ENCODE measurements at places on chromosomes 5 and 9. TPM values are rescaled to one million over a fixed set of nuclear protein-coding genes. Genes with fewer than 3 reads are reported as not detected.

PCDHB2 gene
- polyA plus RNA-seq, result 7.5 TPM

GRCh38 chr5:137037848-137038247 is 461.3 kb downstream of the SPOCK1 start:
- DNase-seq, result no peak

DNA sequence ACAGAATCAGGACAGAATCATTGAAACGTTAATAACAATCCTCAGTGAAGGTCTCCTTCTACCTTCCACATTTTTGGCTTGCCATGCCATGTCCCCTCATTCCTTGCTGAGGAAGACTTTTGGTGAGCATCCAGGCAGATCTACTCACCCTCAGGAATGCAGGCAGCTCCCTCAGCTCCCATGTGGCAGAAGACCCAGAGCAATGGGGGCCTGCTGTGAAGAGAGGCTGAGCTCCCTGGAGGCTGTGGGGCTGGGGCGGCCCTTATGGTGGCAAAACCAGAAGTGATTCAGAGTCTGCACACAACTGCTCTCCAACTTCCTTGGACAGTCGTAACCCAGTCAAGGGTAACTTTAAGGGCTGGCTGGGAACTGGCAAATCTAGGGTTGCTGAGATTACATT is 247.2 kb upstream of the EFNA5 start:
- no peak for DNase-seq

C9 gene
- polyA plus RNA-seq, result 0.15 TPM

FGF1 gene
- 1.6 TPM for polyA plus RNA-seq

- DNase-seq, result no peak
Observed at GRCh38 chr5:142587354-142587965, 98.4 kb downstream of the FGF1 start.

DNA sequence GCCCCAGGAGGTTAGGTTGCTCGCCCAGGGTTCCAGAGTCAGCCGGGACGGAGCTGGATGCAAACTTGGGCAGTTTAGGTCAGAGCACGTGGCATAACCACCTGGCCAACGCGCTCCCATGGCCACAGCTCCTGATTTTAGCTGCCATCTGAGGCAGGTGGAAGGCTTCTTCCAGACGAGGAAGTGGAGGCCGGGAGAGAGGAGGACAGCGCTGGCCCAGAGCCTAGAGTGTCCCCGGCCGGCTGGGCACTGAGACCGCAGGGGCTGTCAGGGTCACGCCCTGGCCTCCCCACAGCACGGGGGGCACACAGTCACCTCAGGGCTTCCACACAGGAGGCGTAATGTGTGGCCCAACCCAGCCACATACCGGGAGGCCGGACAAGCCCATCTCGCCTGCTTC is 16.1 kb upstream of the PHYKPL start:
- no peak for DNase-seq

- DNase-seq, result no peak
Observed at GRCh38 chr5:88743231-88743834, 139.7 kb downstream of the MEF2C start.

CLTB gene
- 37.7 TPM for polyA plus RNA-seq

MLANA gene
- polyA plus RNA-seq, result 1.1 TPM

GRCh38 chr5:153981905-153982605 is 56.7 kb downstream of the FAM114A2 start:
- DNase-seq, result no peak

ENTPD8 gene
- 0.32 TPM for polyA plus RNA-seq

- no peak for DNase-seq
Observed at GRCh38 chr5:154893381-154893780, 35.0 kb downstream of the CNOT8 start.

- no peak for DNase-seq
Observed at GRCh38 chr9:840343-840742, 1.2 kb upstream of the DMRT1 start.

GRCh38 chr5:22521521-22521920 is 331.6 kb downstream of the CDH12 start:
- DNase-seq, result no peak

GRCh38 chr5:179805070-179805528 is 1.6 kb downstream of the MGAT4B start:
- no peak for DNase-seq

- peak; percentile 52 for DNase-seq
Observed at GRCh38 chr5:1246711-1247431, 21.7 kb downstream of the SLC6A18 start.

SLC25A2 gene
- 0.08 TPM for polyA plus RNA-seq

DNA sequence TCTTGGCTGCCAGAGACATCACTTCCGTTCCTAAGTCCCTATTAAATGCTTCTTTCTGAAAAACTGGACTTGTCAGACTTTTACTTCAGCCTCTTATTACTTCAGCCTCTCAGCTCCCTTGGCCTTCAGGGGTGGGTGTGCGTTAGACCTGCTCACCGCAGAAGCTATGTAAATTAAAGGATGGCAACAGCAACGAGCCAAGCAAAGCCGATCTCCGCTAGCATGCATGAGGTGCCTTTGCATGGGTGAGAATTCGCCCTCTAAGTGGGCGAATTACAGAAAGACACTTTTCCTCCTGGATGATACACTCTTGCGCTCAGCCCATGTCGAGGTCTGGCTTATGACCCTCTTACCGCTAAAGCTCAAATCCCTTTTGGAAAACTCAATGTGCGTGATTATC is 10.9 kb upstream of the IL3 start:
- no peak for DNase-seq

Measured in right lung (tissue), 10 donors.